ENCODE measurements at places on chromosomes 6 and 20.

DNA sequence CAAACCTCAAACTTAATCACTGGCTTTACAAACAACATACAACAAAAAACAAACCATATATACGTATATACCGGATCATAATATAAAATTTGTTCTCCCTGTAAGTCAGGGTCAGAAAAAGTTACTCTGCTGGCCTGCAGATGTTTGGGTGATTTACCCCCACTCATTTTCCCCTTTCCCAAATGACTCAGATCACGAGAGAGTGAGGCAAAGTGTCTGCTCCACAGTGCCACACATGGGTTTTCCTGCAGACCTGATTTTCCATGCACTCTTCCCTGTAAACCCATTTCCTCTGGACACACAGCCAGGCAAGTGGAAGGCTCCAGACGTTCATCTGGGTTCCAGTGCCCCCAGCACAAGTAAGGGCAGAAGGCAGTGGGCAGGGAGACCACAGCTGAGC, 23.5 kb downstream of the GFOD1 start:
- DNase-seq: no peak

DNA sequence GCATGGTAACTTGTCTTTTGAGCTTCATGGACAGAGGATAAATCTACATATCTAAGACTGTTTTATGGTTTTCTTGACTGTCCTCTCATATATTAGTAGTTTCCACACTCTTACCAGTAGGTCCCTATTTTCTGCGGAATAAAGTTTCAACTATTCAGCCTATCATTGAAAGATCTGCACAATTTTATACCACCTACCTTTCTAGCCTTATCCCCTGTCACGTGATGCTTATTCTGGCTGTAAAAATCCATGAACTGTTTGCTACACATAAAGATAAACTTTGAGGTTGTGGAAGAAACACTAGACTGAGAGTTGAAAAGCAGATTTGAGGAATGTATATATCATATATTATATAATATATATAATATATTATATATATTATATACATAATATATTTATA, 423.8 kb downstream of the TENT5A start:
- no peak for DNase-seq

GRCh38 chr20:63097336-63097831, 90.6 kb upstream of the BHLHE23 start:
- peak; percentile 3 for DNase-seq

GRCh38 chr20:50721881-50722281, 9.5 kb upstream of the PARD6B start:
- no peak for DNase-seq

DNA sequence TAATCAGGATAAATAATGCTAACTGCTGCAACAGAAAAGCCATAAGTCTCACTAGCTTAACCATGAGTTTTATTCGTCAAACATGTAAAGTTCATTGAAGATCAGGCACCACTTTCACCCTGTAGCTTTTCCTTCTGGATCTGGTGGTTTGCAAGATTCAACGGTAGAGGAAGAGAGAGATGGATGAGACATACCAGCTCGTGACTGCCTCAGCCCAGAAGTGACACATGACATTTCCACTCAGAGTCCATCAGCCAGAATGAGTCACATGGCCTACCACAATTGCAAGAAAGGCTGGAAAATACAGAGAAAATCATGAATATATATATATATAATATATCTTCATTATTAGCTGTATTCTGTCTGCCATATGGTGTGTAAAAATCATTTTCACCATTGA, 29.0 kb downstream of the SPTLC3 start:
- no peak for DNase-seq

DNA sequence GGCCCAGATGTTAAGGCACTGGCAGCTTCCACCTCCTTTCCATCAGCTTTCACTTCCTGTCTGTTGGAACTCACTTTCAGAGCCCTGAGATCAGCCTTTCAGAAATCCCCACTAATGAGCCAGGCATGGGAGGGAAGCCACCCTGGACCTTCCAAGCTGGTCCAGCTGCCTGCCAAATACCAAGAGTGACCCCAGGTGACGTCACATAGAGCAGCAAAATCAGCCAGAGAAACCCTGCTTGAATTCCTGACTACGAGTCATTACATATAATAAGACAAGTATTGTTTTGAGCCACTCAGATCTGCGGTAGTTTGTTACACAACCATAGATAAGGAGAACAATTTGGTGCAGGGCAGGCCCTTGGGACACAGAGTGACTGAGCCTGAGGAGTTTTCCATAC, 556.0 kb upstream of the JAG1 start:
- peak; percentile 51 for DNase-seq

GRCh38 chr6:104908888-104909525, 47.9 kb upstream of the LIN28B start:
- DNase-seq: no peak

Measured in right hindlimb (tissue), 1 donor.